Stimulated activated memory B cell treated with anti-CD40 and anti-IgM and Interleukin-4, amounts not matched to agents 10 μg/mL and 1 μg/mL and 100 μg/mL, for 72 hours (primary cell): ENCODE measurements at places on chromosomes 4 and X.

DNA sequence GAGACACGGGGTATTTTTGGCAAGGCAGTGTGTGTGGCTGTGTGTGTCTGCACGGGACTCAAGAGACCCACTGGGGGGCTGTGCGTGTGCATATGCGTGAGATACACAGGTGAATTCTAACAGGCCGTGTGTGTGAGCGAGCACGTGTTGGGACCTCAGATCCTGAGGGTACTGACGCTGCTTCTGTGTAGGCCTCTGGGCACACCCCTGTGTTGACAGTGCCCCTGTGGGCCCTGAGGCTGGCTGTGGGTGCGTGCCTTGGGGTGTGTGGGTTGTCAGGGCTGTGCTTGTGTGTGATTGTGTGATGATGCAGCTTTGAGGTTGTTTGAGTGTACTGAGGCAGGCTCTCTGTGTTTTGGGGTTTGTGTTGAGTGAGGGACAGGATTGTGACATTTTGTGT, 13.9 kb downstream of the FOXP3 start:
- no peak for ATAC-seq

GRCh38 chrX:14351611-14352303, 177.6 kb upstream of the GLRA2 start:
- no peak for ATAC-seq

GRCh38 chr4:53043891-53044650, 182.0 kb downstream of the RASL11B start:
- ATAC-seq, result no peak

- no peak for ATAC-seq
Observed at GRCh38 chr4:185638093-185638492, 102.8 kb upstream of the PDLIM3 start.

DNA sequence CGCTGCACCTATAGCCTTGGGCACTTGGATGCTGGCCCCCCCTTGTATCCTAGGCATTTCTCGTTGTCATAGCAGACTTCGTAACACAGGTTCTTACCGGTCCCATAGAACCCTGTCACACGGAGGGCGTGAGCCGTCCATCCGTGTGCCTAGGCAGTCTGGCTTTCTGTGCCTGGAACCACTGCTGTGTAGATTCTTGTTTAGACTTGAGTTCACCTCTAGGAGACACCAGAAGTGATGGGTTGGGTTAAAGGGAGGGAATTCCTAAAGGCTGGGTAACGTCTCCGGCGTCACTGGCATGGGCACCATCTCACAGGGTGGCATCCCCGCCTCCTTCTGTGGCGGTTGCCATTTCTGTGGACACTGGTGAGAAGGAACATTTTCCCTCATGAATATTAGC, 13.5 kb upstream of the NKX1-1 start:
- no peak for ATAC-seq

DNA sequence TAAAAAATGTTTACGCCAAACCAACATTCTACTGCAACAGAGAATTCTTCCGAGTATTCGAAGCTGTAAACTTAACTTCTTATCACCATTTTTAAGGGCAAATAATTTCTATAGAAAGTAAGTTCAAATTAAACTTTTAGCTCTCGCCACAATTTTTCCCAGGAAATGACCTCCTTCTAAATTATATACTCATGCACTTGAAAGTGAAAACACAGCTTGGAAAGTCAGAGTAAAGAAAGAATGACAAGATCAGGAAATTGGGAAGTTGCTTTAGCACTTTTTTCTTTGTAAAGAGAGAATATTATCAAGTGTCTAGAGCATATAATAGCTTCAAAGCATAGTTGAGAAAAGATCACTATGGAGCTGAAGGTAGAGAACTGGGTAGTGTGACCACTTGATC, 1.2 kb downstream of the CYBB start:
- no peak for ATAC-seq

DNA sequence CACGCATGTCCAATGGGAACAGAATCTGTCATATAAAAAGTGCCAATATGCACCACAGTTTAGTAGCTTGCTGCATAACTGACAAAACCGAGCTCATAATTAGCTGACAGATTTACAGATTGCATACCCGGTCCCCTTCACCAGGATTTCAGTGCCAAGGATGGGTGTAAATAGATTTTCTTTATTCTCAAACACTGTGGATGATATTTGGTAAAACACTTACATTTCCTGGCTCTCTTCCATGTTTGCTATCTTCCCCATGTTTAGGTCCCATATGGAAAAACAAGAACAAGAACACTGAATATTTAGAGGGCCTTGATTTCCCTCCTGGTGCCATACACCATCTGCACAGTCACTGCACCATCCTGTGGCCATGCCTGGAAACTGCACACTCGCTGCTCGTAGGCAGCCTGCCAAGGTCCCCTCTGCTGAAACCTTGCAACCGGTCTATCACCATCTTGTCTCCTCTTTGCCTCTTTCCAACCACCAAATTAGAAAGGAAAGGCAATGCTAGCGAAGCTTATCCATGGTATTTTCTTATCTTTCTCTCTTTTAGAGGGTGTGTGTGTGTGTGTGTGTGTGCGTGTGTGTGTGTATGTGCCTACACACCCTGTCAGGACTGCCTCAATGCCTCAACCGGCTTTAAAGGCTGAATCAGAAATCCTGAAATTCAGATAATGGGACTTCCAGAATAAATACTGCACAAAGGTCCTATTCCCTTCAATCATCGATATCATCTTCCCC, 124.2 kb upstream of the MBNL3 start:
- no peak for ATAC-seq

GRCh38 chr4:2194496-2194895, 47.4 kb downstream of the HAUS3 start:
- ATAC-seq, result no peak

- no peak for ATAC-seq
Observed at GRCh38 chr4:53075162-53075785, 213.2 kb downstream of the RASL11B start.

DNA sequence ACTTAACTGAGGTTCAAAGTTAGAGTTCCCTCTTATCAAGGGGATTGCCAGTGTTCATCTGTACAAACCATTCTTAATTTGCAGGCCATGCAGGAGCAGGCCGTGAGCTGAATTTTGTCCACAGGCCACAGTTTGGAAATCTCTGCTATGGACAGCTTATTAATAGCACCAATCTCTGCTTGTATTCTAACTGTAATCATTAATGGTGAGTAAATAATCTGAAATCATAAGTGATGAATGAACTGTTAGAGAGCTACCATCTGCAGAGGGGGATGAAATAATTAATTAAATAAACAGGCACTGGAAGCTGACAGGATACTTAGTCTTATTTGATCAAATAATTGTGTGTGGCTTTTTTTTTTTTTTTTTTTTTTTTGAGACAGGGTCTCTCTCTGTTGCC, 48.5 kb upstream of the PDLIM3 start:
- ATAC-seq, result no peak

GRCh38 chr4:100651499-100652175, 133.8 kb upstream of the EMCN start:
- ATAC-seq, result no peak

- peak; percentile 87 for ATAC-seq
Observed at GRCh38 chr4:26028793-26029567, 115.0 kb downstream of the SMIM20 start.

GRCh38 chr4:145230726-145231125, 50.3 kb upstream of the OTUD4 start:
- no peak for ATAC-seq

- ATAC-seq, result no peak
Observed at GRCh38 chr4:185567381-185568376, 32.4 kb upstream of the PDLIM3 start.

DNA sequence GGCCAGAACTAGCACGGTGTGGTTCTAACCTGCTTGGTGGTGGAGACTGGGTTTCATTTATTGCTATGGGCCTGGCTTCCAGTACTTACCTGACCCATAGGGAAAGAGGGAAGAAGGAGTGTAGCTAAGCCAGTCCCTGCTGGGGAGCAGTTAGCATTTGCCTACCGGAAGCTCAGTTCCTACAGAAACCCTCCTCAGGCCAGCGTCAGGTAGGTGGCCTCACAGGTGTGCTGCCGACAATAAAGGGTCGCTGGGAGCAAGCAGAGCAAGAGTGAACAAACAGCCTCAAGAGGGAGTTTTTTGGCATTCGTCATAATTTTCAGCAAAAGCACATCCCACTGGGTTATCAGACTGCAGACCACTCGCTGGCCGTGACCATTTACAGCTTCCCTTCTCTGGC, 740.6 kb upstream of the TENM3 start:
- no peak for ATAC-seq
